Activated CD4-positive, alpha-beta memory T cell treated with anti-CD3 and anti-CD28 coated beads for 36 hours (primary cell): ENCODE measurements at places on chromosomes 16 and 17.

- no peak for DNase-seq
Observed at GRCh38 chr17:33113276-33113990, 121.8 kb downstream of the SPACA3 start.

DNA sequence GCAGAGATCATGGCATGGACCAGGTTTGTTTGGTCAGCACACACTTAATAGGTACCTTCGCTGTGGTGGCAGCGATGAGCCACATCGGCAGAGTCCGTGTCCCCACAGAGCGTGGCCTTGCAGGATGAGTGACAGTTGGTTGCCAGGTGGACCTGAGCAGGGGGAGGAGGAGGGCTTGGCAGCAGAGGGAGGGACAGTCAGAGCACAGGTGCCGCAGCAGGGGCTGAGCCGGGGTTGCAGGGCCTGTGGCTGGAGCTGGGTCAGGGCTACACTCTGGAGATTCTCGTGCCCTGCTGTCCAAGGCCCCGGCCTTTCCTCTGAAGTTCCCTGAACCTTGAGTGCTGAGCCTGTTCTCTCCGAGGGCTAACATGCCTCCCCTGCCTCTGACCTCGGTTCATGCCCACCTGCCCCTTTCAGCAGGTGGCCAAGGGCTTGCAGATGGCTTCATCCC is 24.8 kb downstream of the POLR3E start:
- DNase-seq, result no peak

DNA sequence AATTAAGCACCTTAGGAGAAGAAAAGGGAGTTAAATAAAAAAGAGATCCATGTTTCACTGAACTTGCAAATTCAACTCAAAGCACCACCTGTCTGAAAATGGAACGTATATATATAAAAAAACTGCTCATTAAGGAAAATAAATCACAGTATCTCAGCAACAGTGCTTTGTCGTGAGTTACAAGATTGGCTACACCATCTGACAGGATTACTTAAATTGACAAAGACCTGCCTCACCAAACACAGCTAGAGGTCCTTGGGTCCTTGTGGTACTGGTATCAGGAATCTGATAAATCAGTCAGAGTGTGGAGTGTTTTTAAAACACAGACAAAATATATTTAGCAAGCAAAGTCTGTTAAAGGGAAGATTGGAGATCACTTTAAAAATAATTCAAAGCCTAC is 63.9 kb downstream of the KANSL1 start:
- DNase-seq, result no peak

GRCh38 chr16:75065149-75065505 is 51.5 kb downstream of the LDHD start:
- peak; percentile 42 for DNase-seq

DNA sequence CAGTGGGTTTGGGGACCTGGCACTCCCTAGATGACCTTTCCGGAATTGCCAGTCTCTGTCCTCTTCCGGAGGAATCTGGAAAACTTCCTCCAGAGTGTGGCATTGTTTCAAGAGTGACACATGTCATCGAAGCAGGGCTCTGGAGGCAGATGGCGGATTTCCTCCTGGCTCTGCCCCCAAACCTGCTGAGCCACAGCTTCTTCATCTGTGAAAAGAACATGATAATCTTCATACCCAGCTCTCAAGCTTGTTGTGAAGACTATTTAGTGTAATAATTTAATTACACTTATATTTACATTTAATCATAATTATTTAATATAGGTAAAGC is 19.7 kb upstream of the TEX2 start:
- no peak for DNase-seq

- no peak for DNase-seq
Observed at GRCh38 chr16:82783933-82784572, 157.3 kb downstream of the CDH13 start.

DNA sequence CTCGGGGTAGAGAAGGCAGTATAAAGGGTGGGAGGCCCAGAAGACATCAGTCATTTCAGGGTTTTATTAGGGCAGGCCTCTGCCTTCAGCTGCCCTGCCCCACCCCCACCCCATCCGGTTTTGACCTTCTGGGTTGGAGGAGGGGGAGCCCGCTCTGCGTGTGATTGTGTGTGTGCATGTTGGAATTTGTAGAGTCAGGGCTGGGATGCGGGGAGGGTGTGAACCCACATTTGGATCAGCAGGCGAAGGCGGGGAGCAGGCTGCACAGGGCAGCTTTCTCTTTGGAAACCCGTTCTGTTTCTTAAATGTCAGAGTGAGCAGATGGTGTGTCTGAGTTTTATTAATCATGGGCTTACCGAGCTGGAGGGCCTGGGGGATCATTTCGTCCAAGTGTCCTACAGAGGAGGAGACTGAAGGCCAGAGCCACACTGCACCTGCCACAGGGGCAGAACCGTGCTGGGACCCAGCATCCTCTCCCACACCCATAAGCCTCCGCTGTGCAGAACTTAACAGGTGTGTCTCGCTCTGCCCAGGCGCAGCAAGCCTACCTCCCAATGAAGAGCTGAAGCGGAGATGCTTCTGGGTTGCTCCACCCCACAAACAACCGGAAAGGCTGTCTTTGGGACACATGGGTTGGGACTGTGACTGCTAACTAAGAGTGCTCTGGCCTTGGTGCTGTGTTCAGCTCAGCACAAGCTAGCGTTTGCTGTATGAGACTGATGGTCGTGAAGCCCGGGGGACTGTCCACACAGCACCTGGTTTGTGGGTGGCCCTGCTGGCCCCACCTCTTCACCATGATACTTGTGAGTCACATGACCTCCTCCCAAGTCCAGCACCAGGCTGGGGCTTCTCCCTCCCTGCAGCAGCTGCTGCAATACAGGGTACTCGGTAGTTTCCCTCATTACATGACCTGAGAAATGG is 70.9 kb upstream of the GSE1 start:
- DNase-seq, result no peak

DNA sequence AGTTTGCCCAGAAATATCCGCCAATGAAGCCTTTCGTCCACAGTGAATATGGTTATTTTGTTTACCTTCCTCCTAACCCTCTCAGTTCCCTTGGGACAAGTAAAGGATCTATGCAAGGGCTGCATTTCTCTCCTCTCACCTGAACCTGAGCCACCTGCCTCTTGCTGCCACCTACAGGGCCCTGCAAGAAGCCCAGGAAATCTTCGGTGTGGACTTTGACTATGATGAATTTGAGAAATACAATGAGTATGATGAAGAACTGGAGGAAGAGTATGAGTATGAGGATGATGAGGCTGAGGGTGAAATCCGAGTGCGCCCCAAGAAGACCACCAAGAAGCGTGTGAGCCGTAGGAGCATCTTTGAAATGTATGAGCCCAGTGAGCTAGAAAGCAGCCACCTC is 14.0 kb downstream of the SUPT6H start:
- DNase-seq, result peak; percentile 20

- no peak for DNase-seq
Observed at GRCh38 chr17:50056961-50057330, 1.0 kb downstream of the ITGA3 start.

- peak; percentile 56 for DNase-seq
Observed at GRCh38 chr17:3695723-3696411, at the start of gene P2RX5. P2RX5 (minus strand) TSS chr17:3696155; CDS start chr17:3696005, 150 bp downstream.

GRCh38 chr17:47176389-47176826 is 12.7 kb downstream of the CDC27 start:
- DNase-seq, result no peak

DNA sequence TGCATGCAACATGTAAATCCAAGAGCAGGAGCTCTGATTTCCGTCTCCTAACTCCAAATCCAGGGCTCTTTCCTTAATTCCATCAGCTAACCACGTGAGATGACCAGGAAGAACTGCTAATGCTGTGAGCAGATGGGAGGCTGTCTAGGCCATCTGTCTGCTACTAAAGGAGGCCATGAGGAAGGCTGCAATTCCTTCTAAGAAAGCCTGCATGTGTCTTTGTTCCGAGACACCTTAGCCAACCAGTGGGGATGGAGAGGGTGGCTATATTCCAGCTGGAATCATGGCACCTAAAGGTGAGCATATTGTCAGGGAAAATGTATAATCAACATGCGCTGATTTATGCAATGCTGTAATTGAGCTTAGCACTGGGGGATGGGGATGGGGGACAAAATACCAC is 267.2 kb upstream of the CDH5 start:
- DNase-seq, result no peak

GRCh38 chr16:10957771-10958482 is 13.6 kb downstream of the CLEC16A start:
- peak; percentile 65 for DNase-seq

DNA sequence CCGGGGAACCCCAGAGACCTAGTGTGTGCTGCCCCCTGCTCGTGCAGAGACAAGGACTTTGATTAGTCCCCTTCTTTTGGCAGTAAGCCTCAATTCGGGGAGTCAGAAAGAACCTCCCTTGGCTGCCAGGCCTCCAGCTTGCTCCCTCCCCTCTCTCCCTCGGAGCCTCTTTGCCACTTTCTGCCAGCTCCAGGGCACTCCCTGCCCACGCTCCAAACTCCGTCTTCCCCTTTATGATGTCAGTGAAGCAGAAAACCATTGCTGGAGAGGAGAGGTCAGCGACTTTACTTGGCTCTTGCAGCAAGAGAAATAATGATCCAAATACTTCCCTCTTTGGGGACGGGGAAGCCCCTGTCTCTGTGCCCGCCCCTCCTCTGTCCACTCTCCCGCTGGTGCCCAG is 28.1 kb downstream of the TTYH2 start:
- no peak for DNase-seq

GRCh38 chr17:15307710-15308111 is 33.7 kb downstream of the TEKT3 start:
- no peak for DNase-seq

- no peak for DNase-seq
Observed at GRCh38 chr16:57858635-57859034, 56.3 kb upstream of the KIFC3 start.

DNA sequence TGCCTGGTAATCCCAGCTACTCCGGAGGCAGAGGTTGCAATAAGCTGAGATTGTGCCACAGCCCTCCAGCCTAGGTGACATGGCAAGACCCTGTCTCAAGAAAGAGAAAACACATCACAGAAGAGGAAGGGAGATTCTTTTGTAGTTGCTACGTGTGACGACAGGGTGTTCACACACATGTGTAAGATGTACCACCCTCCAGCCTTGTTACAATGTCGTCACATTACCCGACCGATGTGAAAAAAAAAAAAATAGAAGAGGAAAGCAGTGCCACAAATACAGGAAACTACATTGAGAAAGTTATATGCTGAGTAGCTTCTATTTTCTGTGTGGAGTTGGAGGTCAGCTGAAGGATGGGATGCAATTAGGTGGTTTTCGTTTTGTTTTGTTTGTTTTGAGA is 56.0 kb downstream of the CLUH start:
- DNase-seq, result no peak

DNA sequence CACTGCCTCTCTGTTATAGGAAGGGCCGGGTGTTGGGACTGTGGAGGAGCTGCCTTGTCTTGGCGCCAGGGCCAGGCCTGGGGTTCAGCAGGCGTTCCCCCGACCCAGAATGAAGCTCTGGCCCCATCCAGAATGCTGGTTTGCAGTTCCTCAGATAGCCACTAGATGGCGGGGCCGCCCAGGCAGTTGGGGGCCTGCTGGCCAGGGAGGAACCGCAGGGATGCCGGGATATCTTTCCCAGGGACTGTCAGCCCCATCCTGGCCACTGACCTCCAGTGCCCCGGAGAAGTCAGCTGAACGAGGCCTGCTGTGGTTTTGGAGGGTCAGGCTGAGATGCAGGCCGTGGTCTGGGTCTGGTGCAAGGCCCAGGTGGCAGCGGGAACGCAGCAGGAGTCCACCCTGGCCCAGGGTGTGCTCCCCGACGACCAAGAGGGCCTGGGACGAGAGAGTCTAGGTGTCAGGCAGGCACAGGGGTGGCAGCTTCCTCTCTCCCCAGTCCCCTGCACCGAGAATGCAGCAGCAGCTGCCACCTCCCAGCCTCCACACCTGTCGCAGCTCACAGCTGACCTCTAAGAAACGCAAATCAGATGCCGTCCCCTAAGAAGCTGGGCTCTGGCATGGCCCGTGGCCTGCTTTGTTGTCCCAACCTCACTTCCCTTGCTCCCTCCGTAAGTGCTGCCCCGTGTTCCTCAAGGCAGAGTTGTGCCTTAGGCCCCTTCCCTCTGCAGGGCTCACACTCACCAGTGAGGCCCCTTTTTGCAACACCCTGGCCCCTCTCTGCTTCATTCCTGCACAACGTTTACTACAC is 51.2 kb downstream of the RMI2 start:
- DNase-seq, result peak; percentile 76

DNA sequence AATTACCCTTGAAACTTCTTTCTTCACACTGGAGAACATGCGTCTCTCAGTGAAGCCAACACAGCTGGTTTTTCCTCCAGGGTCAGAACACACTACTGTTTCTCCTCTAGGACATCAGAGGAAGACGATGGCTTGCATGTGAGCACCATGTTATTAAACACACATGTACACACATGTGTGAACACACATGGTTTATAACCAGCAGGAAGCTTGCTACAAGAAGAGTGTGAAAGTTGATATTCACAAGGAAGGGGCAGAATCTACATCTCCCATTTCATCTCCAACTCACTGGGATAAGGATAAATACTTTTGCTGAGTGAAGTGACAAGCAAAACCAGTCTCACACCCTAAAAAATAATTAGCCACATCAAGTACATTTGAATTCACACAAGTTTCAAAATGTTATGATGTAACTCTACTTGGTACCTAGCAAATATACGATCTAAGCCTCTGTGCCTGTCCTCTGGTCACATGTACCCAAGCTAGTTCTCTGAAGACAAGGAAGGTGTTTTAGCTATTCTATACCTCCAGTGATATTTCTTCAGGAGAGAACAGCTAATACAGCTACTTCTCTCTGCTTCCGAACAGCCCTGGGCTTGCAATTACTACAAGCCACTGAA is 127.7 kb downstream of the PARN start:
- no peak for DNase-seq

DNA sequence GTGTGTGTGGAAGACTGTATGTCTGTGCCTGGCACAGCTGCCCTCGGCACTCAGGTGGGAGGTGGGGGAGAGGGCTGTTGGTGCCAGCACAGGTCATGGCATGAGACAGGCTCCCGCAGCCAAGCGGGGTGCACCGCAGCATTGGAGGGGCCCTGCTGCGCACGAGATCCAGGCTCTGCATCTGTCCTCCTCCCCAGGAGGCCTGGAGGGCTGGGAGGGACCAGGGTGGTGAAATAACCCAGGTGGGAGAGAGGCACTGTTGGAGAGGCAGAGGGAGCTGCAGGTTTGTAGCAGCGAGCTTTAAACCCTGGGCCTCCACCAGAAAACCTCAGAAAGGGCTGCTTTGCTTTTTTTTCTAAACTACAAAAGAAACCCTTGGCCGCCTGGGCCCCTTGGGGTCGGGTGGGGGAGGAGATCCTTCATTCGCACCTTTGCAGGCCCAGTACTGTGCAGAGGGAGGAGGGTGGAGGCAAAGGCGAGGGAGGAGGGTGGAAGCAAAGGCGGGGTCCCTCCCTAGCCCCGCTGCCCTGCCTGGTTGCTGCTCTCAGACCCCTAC is 241.7 kb downstream of the SEC14L1 start:
- peak; percentile 68 for DNase-seq
